ENCODE measurements at places on chromosomes 6 and 20.

- DNase-seq = no peak
Observed at GRCh38 chr6:101294051-101294638, 99.4 kb upstream of the GRIK2 start.

- DNase-seq = no peak
Observed at GRCh38 chr6:129510950-129511349, 199.0 kb downstream of the ARHGAP18 start.

- no peak for DNase-seq
Observed at GRCh38 chr20:20710443-20711315, 1.8 kb downstream of the RALGAPA2 start.

DNA sequence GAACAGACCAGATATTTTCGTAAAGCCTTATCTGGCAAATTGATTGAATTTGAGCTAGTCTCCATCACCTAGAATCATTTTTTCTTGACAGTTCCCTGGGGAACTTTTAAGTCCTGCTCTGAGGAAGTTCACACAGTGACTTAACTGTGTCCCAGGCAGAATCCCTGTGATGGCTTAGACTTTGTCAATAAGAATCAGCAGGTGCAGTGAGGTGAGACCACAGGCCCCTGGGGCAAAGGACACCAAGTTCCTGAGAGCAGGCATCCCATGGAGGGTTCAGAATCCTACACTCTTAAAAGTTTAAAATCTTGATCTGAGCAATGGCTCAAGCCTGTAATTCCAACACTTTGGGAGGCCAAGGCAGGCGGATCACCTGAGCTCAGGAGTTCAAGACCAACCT is 13.0 kb downstream of the KIF16B start:
- no peak for DNase-seq

GRCh38 chr6:165453395-165453794 is 144.0 kb upstream of the C6orf118 start:
- DNase-seq = no peak

GRCh38 chr20:33674294-33675135 is at the start of gene NECAB3:
Gene NECAB3 (minus strand): TSS chr20:33674428. CDS start chr20:33674352, 76 bp downstream.
- DNase-seq = peak; percentile 89

DNA sequence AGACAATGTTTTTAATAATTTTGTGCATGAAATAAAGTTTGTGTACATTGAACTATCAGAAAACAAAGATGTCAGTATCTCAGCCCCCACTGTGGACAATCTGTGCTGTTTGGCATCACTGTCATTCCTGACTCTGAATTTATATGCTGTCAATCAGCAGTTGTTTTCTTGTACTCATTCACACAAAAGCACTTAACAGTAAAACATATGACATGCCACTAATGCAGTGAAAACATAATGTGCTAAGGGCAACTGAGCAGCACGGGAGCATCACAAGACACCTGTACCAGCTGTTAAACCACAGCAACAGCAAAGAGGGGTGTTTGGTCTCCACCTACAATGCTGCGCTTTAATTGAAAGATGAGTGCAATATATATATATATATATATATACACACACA is 647.8 kb upstream of the SLC35B3 start:
- DNase-seq = no peak

- DNase-seq = no peak
Observed at GRCh38 chr6:107712237-107712664, 111.9 kb downstream of the SCML4 start.

DNA sequence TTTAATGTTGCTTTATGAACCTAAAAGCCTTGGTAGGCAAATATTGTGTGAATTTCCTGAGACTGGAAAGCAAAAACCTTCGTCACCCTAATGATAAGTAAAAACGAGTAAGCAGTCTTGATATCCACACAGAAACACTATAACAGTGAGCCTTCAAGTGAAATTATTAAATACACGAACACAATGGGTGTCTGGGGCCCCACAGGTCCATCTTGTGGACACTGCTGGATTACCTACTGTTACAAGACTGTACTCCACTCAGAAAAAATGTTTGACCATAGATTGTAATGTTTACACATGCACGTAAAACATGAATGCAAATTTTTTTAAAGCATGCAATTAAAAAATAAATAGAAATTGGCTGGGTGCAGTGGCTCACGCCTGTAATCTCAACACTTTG is 466.9 kb downstream of the CD83 start:
- DNase-seq = no peak

GRCh38 chr6:3088446-3088845 is 20.2 kb downstream of the RIPK1 start:
- DNase-seq = no peak

GRCh38 chr6:73231986-73232391 is 6.7 kb upstream of the KHDC1L start:
- no peak for DNase-seq

- no peak for DNase-seq
Observed at GRCh38 chr6:165183071-165183470, 126.3 kb downstream of the C6orf118 start.

GRCh38 chr20:31496761-31497295 is 17.4 kb upstream of the HM13 start:
- no peak for DNase-seq

DNA sequence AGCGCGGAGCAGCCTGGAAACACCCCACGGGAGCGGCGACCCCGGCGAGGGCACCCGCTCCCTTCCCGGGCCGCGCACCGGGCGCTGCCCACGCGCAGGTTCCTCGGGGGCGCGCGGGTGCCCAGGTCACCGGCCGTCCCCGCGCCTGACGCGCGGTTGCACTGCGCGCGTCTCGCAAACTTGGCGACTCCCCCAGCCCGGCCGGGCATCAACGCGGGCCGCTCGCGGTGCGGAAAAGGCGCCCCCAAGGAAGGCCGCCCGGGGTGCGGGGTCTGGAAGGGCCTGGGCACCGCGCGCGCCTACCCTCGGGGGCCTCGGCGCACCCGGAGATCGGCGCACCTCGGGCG is 555 bp upstream of the ZBTB46 start:
- DNase-seq = peak; percentile 25

- no peak for DNase-seq
Observed at GRCh38 chr20:7262803-7263202, 495.3 kb downstream of the BMP2 start.

GRCh38 chr6:72824833-72825232 is 203.0 kb downstream of the KCNQ5 start:
- DNase-seq = no peak

DNA sequence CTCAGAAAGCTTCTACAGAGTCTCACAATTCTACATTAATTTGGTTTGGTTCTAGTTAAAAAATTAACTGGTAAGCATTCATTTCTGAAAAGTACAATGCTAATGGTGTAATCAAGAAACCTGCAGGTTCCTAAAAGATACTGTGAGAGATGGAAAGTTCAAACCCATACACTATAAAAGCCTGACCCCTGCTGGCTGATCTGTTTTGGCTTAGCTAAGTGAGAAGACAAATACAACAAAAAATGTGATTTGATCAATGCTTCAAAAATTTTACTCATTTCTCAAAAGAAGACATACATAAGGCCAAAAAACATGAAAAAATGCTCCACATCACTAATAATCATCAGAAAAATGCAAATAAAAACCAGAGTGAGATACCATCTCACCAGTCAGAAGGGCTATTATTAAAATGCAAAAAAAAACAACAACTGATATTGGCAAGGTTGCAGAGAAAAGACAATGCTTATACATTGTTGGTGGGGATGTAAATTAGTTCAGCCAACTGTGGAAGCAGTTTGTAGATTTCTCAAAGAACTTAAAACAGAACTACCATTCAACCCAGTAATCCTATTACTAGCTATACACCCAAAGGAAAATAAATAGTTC is 102.8 kb downstream of the MOXD1 start:
- DNase-seq = peak; percentile 11

DNA sequence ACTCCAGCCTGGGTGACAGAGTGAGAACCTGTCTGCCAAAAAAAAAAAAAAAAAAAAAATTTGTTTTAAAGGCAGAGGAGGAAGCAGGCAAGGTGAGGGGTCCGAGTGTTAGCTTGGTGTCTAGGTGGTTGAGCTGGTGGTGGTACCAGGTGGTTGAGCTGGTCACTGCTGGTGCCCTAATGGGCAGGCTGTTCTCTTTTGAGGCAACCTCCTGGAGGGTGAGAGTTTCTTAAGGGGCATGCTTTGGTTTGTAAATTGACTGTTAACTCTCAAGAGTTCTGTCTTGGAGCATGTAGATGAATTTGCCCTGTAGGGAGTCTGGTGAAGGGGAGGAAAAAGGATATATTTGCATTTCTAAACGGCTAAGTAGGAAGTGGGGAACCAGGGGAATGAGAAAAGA is 52.7 kb downstream of the BANF2 start:
- no peak for DNase-seq

DNA sequence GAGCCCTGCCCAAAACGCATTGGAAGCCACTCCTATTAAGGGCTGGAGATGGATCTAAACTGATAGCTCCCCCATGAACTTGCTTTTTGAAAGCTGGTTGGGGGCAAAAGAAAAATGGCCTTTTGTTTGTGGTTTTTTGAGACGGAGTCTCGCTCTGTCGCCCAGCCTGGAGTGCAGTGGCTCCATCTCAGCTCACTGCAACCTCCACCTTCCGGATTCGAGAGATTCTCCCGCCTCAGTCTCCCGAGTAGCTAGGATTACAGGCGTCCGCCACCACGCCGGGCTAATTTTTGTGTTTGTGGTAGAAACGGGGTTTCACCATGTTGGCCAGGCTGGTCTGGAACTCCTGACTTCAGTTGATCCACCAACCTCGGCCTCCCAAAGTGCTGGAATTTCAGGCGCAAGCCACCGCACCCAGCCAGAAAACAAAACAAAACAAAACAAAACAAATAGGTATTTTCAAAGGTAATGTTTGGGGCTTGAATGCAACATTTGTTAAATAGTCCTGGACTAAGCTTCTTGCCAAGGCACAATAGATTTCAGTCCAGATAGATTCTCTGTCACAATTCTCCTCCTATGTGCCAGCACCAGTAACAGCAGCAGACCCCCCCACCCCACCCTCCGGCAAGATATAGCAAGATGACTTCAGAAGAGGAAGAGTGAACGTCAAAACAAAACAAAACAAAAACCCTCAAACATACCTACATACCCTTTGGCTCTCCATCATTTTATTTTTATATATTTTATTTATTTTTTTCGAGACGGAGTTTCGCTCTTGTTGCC is 26.5 kb upstream of the ABT1 start:
- no peak for DNase-seq

DNA sequence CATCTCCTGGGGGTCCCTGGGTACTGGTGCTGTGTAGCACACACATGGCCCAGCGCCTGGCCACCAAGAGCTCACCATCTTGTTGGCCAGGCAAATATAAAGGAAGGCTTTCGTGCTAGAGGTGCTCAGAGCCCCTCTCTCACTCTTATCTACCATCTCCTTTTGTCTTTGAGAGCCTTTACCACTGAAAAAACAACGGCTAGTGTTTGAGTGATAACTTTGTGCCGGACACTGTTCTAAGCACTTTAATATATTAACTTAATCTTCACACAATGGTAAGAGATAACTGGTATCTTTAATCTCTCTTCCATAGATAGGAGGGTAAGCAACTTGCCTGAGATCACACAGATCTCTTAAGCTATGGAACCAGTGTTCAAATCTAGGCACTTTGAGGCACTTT is 21.5 kb upstream of the ARHGAP18 start:
- no peak for DNase-seq

DNA sequence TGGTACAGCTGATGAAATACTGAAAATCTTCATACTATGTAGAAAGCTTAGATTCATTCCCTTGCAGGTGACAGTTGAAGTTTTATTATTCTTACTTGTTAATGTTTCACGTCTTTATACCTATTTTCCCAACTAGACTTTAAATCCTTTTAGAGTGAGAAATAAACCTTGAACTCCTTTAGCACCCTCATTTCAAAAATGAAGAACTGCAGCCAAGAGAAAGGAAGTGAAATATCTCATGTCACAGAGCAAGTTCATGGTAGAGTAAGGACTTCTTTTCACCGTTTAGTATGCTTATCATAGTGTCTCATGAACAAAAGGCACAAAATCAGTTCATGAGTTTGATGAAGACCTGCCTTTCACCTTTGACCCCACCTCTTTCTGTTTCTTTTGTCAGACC is 38.5 kb downstream of the ORC3 start:
- no peak for DNase-seq

GRCh38 chr6:30481211-30481964 is 7.9 kb upstream of the HLA-E start:
- DNase-seq = no peak

DNA sequence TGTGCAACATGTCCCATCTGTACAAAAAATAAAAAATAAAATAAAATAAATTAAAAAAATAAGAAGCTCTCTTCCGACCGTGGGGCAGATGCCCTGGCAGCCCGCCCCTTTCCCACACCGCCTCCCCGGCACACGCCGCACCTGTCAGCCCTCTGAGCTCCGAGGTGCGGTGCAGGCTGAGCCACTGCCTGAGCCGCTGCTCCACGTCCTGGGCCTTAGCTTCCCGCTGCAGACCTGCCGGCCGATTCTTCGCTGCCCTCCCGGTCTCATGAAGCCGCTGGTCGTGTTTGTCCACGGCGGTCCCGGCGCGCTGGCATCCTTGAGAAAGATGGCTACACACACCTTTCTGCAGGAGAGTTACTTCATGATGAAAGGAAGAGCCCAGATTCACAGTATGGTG is 10.7 kb upstream of the CLPSL2 start:
- no peak for DNase-seq

GRCh38 chr20:9617940-9618339 is 103.5 kb downstream of the LAMP5 start:
- peak; percentile 71 for DNase-seq

DNA sequence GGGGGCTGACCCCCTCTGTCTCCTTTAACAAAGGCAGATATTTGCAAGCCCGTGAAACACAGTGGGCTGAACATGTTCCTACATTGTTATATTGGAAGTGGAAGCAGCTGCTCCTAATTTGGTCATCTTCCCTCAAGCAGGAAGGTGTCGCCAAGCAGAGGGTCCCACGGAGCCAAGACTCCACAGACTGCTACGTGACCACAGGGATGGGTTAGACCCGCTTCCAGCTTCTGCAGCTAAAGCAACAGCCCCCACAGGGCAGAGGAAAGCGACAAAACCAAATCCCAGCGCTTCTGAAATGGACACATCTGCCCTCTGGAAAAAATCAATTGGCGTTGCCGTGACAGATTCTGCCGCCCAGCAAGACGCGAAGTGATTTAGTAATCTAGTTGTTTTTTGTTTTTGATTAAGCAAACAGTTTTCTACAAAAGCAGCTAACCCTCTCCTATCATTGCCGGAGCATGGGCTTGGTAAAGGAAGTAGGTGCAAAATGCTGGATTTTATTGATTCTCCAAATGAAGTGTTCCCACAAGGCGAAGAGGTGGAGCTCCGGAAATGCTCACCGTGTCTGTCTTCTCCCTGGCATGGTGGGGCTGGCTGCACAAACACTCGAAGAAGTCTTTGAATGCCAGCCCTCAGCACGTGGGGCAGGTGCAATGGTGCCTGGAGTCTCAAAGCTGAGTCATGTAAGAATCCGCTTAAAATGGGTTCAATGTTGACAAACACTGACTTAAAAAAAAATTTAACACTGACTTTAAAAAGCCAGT is 79.4 kb upstream of the FRMD1 start:
- DNase-seq = peak; percentile 82

- no peak for DNase-seq
Observed at GRCh38 chr6:116456927-116457326, 4.2 kb upstream of the CALHM6 start.

GRCh38 chr6:31114970-31115849 is 610 bp downstream of the PSORS1C1 start:
- no peak for DNase-seq
